GM06990 (cell line): ENCODE measurements at places on chromosomes 7 and 10.

GRCh38 chr10:27252267-27253000 lies 11.8 kb upstream of the ACBD5 start:
- DNase-seq, result peak; percentile 85

- no peak for DNase-seq
Measured at GRCh38 chr7:85489498-85489897, 302.6 kb upstream of the SEMA3D start.

- DNase-seq, result no peak
Measured at GRCh38 chr10:86954681-86955500, 2.5 kb downstream of the MMRN2 start.

GRCh38 chr7:158849768-158850544 lies 6.4 kb upstream of the DYNC2I1 start:
- no peak for DNase-seq

DNA sequence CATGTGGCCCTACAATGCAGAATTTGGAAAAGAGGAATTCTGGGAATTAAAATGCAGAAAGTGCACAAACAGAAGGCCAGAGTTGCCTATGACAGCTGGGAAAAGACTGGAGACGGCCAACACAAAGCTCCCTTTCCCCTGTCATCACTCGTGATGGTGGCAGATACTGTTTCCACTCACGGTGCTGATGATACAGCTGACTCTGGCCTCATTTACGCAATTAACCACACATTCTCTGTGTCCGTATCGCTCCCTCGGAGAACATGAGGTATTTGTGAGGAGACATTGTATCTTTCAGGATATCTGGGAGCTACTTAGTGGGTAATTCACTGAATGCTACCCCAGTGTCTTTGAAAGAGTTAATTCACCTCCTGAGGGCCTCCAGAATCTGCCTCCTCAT lies 172.8 kb downstream of the TAX1BP1 start:
- DNase-seq, result no peak

DNA sequence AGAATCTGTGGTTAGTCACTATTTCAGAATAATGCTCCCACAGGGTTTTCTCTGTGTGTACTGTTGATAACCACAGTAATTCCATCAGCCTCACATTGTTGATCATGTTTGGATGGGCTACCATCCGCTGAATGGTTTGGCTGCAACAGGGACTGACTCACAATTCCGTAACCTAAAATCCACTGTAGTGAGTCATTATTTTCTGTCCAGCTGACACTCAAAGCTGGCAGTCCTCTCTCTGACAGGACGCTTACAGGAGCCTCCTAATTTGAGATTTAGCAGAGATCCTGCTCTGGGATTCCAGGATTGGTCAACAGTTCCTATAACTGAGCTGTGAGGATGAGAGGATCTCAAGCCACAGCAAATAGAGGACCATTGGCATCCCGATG lies 32.7 kb downstream of the VWA2 start:
- no peak for DNase-seq

DNA sequence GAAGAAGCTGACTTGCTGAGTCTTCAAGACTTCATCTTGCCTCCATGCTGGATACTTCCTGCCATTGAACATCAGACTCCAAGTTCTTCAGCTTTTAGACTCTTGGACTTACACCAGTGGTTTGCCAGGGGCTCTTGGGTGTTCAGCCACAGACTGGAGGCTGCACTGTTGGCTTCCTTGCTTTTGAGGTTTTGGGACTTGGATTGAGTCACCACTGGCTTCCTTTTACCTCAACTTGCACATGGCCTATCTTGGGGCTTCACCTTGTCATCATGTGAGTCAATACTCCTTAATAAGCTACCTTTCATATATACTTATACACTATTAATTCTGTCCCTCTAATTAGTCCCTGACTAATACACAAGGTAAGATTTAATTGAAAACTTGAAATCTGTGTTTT lies 361.7 kb upstream of the SEMA3C start:
- DNase-seq, result no peak

DNA sequence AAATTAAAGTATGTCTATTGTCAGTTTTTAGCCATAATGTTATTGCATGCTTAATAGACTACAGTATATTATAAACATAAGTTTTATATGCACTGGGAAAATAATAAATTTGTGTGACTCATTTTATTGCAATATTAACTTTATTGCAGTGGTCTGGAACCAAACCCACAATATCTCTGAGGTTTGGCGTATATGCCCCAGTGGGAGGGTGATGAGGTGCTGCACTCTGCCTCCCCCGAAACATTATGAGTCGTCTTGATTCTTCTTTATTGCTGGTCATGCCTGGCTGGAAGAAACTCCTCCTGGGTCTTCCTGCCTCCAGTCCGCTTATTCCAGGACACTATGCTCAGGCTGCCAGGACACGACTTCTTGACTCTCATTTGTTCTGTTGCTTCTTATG lies 88.4 kb downstream of the MTPN start:
- DNase-seq, result no peak

DNA sequence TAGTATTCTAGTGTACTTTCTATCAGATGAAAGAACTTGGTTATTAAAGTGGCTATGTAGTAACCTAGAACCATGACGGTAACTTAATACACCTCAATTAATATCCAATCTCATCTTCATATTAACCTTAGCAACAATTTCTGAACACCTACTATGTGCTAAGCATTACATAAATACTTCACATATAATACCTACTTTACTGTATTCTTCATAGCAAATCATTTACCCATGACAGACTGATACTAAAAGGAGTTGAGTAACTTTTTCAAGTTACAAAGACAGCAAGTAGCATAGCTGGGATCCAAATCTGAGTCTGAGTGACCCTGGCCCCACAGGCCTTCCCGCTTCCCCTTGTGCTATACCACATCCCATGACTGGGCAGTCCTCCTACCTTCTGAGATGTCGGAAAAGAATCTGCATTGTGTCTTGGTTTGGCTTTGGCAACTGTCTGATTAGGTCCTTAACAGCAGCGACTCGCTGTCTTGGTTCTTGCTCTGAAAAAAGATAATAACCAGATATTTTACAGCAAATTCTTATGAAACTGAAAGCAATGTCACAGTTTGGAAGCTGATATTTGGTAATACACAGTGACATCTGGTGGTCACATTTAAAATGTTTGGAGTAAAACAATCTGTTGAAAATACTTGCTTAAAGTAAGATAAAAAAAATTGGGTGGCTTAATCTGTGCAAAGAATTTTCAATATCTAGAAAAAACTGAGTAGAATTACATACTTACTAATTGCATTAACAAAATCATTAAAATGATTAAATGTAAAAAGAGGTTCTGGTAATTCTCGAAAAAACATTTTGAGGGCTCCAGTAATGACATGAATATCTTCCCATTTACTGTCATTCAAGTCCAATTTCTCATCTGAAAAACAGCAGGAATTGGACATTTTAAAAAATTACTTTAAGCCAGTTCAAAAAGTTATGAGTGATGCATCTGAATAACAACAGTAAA lies 120.1 kb downstream of the ARHGAP12 start:
- peak; percentile 29 for DNase-seq

DNA sequence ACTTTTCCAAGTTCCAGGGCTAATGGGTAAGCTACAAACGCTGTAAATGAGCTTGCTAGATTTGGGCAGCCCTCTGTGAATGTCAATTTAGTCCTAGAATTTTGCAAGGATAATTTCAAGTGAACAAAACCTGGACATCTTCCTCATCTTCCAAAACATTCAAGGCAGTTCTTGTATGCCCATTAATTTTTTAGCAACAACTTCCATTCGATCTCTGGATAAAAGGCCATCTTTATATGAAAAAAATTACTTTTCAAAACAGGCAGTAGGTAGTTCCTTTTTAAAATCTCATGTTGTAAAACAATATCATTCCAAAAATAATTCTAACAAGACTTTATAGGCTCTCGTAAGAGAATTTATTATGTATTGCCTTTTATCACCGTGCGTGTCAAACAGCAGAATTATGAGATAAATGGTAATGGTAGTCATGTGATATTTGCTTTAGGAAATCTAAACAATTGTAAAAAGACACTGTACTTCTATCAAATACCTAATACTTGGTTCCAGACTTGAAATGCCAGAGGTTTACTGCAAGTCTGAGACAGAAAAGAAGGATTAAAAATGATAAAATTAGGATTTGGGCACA lies 143.7 kb upstream of the NRP1 start:
- no peak for DNase-seq

GRCh38 chr10:125156196-125156595 lies 4.2 kb downstream of the CTBP2 start:
- no peak for DNase-seq

DNA sequence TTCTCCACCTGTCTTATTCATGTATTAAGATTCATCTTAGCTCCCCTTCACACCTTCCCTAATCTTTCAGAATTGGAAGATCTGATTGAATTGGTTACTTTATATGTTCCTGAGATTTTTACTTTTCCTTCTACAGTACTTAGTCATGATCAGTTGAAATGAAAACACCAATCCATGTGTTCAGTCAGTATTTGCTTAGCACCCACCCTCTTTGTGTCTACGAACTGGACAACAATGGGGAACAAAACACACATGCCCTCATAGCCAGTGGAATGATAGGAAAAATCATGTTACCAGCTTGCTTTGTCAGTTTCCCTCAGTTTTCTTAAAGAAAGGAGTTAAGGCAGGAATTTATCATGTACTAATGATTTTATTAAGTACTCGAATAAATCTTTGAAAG lies 2.0 kb downstream of the MASTL start:
- DNase-seq, result no peak

GRCh38 chr7:115066050-115066449 lies 144.2 kb downstream of the MDFIC start:
- peak; percentile 27 for DNase-seq

DNA sequence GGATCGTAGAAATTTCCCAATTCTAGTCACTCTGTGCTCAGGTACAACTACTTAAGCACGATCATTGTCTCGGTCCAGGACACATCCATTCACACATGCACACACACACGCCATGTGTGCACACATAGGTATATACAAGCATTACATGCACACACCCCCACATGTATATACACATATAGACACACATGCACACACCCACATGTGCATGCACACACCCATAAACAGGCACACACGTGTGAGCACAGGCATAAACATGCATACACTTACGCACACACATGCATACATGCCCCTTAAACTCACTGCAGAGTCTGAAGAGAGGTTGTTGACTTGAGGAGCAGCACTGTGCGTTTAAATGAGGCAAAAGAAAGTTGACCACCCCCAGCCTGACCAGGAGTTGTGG lies 32.5 kb upstream of the INSIG1 start:
- no peak for DNase-seq

GRCh38 chr7:139699640-139700504 lies 77.9 kb downstream of the HIPK2 start:
- DNase-seq, result peak; percentile 57

- DNase-seq, result no peak
Measured at GRCh38 chr10:115092258-115092554, 959 bp upstream of the ATRNL1 start.

- DNase-seq, result no peak
Measured at GRCh38 chr7:93944673-93945072, 23.1 kb downstream of the GNG11 start.
